ENCODE measurements at places on chromosomes 13 and 19.

GRCh38 chr19:49614096-49614833, 23.3 kb downstream of the PRR12 start:
- no peak for DNase-seq

GRCh38 chr19:39508629-39509028, 6.3 kb upstream of the SELENOV start:
- no peak for DNase-seq

DNA sequence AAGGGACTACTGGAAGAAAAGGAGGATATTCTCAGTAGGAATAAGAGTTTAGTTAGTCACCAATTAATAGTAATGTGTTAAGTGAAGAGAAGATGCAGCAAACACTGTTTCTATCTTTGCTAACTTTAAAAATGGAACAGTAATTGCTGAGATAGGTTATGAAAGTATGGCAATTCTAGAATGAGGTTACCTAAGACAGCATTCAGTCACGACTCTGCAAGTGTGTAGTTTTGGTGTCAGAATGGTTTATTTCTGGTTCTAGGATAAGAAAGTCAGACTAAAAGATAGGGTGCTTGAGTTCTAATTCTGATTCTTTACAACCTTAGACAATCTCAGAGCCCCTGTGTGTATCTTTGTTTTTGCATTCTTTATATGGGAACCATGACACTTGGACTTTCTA, 138.1 kb downstream of the POU4F1 start:
- DNase-seq: no peak

GRCh38 chr13:104832231-104832630, 1703.2 kb downstream of the EFNB2 start:
- DNase-seq: no peak

- no peak for DNase-seq
Measured at GRCh38 chr13:112849500-112849899, 119.5 kb upstream of the MCF2L start.

DNA sequence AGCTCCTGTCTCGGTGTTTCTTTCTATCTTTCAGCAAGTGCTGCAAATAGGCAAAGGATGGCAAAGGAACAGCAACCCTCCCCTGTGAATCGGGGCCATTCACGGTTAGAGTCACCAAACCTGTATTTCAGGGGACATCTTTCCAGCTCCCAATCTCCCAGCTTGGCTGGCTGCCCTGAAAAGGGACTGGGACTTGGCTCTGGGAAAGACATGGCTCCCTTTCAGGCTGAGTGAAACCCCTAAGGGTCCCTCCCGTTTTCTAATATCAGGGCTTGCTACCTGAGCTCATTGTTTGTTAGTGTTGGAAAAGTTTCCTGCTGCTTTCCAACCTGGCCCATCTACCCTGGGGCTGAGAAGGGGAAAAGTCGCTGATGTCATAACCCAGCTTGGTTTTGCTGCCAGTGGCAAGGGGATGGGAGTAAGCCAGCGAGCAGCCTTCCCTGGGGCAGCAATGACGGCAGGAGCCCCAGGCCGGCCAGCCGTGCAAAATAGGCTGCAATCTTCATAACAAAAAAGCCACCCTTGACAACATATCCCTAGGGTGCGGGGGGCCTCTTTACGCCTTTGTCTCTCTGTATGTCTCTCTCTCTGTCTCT, 29.9 kb downstream of the SERP2 start:
- DNase-seq: no peak

GRCh38 chr13:99992949-99993351, 11.4 kb downstream of the ZIC2 start:
- no peak for DNase-seq

DNA sequence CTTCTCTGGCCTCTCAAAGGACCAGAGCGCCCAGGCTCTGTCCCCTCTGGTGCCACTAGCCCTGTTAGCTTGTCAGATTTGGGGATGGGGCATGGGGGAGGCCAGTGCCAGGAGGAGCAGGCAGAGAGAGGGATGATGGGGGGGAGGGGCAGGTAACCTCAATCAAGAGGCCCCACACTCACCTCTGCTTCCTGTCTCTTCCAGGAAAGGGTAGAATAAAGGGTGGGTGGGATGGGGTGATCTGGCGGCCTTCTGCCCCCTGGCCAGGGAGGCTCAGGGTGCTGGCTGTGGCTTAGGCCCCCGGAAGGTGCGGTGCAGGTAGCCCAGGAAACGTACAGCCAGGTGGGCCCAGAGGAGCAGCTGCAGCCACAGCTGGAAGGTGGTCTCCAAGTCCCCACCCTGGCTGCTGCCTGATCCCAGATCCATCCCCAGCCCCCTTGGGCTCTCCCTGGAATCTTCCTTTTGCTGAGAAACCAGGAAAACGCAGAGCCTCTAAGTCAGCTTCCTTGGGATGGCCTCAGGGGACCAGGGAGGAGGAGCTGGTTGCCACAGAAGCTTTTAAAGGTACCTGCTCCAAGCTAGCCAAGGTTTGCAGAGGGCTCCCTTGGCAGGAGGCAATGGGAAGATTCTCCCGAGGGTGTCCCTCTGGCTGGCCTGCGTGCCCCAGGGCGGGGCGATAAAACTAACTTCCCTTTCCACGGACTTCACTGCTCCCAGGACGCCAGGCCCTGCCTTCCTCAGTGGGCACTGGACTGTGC, 5.3 kb downstream of the PRKACA start:
- no peak for DNase-seq

GRCh38 chr13:32147976-32148375, 116.4 kb downstream of the FRY start:
- DNase-seq: no peak

GRCh38 chr13:67069117-67069767, 160.9 kb downstream of the PCDH9 start:
- DNase-seq: no peak

DNA sequence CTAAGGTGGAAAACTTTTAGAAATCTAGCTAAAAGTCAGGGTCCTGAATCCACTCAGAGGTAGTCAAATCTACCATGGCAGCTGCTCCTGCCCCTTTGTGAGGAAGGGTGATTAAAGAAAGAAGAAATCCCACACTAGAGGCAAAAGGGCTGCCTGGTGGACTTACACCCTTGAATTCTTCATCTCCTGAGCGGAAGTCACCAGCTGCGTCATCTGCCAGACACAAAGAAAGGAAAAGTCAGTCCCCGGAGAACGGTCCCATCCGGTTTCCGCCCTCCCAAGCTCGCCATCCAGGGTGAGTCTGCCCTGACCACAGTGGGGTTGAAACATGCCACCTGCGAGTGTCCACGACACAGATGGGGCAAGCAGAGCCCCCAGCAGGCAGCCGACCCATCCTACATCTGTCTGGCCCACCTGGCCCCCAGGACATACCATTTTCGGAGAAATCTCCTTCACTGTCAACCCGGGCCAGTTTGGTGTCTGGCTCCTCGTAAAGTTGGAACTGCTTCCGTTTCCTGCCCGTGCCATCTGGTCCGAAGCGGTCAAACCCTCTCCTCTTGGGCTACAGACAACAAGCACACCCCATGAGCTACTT, 7.7 kb downstream of the AKAP8 start:
- DNase-seq: no peak

GRCh38 chr19:45805719-45806118, 9.4 kb downstream of the RSPH6A start:
- DNase-seq: no peak

GRCh38 chr19:58536852-58537798, 6.7 kb upstream of the TRIM28 start:
- DNase-seq: no peak

GRCh38 chr19:44580366-44580895, 32.9 kb upstream of the IGSF23 start:
- DNase-seq: no peak

DNA sequence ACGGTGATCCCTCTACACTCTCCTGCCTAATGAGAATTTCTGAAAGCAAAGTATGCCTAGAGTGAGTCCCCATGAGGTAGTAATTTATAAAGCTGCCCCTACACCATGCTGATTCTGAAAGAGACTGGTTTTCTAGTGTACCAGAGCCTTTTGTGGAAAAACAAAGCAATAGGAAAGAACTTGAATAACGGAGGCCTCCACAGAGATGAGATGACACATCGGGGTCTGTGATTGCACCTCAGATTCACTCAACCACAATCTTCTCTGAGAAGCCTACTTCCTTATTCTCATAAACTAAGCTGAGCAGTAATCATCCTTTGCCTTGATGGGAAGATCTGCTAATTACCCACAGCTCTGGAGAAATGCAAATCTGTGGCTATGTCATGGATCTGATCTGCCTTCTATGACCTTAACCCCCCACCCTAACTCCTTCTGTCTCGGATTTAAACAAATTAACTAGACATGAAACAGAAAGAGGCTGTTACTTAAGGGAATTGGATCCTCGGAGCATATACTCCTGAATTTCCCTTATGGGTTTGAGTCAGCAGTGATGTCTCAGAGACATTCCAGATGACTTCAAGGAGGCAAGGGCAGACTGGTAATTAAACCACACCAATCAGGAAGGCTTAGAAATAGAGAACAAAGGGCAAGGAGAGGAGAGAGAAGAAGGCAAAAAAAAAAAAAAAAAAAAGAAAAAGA, 128.0 kb downstream of the DCT start:
- DNase-seq: no peak

DNA sequence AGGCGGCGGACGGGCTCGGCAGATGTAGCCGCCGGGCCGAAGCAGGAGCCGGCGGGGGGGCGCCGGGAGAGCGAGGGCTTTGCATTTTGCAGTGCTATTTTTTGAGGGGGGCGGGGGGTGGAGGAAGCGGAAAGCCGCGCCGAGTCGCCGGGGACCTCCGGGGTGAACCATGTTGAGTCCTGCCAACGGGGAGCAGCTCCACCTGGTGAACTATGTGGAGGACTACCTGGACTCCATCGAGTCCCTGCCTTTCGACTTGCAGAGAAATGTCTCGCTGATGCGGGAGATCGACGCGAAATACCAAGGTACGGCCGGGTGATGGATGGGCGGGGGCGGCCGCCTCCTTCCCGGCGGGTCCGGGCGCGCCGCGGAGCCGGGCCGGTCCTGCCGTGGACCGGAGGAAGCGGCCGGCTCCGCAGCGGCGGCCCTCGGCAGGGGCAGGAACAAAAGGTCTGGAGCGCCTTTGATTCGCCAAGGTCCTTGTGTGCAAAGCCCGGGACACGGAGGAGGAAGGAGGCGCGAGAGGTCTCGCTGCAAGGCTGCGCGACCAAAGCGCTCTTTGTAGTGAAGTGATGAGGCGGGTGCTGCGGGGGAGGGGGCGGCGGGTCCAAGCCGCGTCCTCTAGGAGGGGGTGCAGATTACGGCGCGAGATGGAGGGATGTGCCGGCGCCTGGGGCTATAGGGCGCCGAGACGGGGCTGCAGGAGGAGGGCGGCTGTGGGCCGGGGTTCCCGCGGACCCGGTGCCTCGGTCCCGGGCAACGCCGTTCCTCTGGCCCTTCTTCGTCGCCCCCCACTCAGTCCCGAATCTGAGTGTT, 689 bp downstream of the ING1 start:
- DNase-seq: no peak
